Posterior cingulate gyrus (tissue), 11 donors: ENCODE measurements at places on chromosomes 13 and 19.

- no peak for DNase-seq
These were observed 28.7 kb downstream of the COL5A3 start for GRCh38 chr19:9981406-9982260.

- DNase-seq: no peak
These were observed 258.6 kb upstream of the DACH1 start for GRCh38 chr13:72125561-72125960.

DNA sequence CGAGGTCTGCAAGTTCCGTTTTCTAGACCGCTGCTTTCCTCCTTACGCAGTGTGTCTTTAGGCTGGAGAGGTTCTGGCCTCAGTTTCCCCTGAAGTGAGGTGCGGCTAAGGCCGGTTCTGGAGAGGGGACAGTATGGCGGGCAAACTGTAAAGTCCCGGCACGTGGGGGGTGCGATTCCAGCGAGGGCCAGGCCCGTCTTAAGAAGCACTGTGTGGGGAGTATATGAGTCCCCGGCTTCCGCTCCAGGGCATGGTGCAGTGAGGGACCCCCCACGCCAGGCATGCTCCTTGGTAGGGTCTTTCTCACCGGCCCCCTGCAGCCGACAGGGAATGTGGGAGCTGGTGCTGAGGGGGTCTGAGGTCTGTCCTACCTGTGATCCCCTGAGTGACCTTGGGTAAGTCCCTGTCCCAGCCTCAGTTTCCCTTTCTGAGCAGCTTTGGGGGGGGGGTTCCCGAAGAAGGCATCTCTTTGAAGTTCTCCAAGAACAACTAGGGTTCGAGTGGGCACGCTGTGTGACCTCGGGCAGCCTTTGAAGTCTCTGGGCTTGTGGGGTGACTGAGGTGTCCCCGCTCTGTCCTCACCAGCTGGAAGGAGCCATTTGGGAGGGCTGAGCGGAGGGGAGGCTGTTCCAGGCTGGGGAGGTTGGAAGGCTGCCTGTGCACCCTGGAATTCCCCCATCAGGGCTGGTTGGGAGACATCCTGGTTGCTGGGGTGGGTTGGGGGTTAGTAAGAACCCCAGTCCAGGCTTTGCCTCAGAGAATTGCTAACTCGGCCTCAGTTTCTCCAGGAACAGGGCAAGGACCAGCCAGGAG lies 1.5 kb downstream of the NFIC start:
- no peak for DNase-seq

DNA sequence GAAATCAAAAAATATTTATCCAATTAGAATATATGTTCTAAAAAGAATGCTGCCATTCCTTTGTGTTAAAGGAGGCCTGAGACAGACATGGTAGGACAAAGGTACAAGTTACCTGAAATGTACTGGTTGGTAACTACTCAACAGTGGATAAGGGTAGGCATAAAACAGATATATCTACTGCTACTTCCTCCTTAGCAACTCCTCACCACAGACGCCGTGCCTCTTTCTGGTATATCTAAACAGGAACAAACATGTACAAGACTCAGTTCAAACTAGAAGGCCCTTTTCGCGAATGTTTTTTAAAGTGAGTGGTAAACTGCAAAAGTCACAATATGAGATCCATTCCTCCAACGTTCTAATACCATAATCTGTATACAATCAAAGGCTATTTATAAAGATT lies 86.9 kb downstream of the TBC1D4 start:
- DNase-seq: no peak

GRCh38 chr19:13463296-13463695 lies 43.0 kb downstream of the CACNA1A start:
- DNase-seq: no peak

GRCh38 chr13:29196409-29197074 lies 376.4 kb downstream of the MTUS2 start:
- no peak for DNase-seq

DNA sequence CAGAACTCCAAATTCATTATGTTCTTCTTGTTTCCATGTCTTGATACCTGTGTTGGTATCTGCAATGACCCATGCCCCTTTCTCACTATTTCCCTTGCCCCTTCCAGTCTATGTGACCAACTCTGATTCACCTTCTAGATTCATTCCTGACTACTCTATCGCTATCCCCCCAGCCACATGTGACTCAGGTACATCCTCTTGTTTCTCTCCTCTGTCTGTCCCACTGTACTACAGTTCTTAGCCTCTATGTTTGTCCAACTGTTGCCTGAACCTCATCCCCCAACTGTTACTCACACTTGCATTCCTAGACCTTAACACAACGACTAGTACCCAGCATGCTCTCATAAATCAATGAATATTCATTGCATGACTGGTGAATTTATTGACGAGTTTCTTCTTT lies 10.0 kb upstream of the FLT3 start:
- no peak for DNase-seq

DNA sequence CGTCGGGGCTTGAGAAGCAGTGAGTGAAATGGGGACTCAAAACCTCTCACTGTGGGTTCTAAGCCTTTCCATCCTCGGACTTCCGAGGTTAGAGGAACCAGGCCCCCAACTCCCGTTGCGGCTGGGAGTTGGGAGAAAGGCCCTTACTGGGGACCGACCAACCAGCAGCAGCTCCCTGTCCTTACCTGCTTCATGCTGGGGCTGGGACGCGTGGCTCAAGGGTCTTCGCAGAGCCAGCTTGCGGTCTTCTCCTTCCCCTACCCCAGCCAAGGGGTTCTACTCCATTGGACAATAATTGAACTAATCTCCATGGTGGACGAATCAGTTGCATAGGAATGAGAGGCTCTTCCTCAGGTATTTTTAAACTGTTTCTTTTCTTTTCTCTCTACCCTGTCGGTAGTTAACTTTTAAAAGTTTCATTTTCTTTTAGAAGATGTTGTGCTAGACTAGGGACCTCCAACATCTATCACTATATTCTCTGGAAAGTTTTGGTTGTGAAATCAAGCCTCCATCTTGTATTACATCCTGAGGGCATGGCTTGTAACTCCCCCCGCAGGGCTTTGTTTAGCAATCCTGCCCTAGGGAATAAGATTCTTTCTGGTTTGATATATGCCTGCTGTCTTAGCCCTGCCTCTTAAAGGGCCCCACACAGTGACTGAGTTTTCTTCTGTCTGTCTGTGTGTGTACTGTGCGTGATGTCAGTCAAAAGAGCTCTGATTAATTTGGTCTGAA lies 1027.1 kb upstream of the PCDH9 start:
- DNase-seq: no peak
